ENCODE measurements at places on chromosomes 4 and X.

DNA sequence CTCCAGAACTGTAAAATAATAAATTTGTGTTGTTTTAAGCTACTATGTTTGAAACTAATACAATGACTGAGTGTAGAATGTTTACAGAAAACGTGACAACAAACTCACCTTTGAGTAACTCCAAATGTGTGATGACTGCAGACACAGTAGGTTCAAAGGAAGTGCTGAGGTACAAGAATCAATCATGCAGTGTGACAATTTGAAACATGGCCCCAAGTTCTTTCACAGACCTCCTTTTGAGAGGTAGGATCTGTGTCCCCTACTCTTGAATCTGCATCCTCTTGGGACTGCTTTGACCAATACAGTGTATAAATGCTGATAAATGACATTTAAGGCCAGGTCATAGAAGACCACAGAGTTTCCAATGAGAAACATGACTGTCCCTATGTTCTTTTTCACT is 667.7 kb upstream of the DIPK2B start:
- DNase-seq: no peak

DNA sequence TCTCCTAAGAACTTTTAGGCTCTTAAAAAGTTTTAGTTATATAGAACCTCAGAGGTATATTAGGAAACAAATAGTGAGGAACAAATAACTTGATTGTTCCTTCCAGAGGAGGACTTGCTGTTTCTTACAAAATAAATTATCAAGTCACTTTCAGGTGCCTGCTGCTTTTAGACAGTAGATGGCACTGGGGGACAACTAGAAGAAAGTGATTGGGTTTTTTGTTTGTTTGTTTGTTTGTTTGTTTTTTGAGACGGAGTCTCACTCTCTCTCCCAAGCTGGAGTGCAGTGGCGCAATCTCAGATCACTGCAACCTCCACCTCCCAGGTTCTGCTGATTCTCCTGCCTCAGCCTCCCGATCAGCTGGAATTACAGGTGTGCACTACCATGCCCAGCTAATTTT is 35.4 kb upstream of the CDKL5 start:
- DNase-seq: no peak

DNA sequence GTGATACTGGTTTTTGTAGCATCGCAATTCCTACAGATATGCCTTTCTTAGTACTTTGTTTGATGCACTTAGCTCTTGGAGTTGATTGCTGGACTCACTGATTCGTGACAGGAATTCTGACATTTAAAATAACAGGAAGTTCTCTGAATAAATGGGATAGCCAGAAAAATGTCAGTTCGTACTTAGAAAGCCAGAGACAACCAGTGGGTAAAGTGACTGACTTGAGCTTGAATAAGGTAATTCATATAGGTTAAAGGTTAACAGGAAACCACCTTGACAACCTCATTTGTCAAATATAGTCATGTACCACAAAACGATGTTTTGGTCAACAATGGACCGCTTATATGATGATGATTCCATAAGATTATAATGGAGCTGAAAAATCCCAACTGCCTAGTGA is 181.4 kb downstream of the RPA4 start:
- DNase-seq: no peak

- no peak for DNase-seq
These were observed 61.1 kb downstream of the IQCM start for GRCh38 chr4:149754526-149754925.

GRCh38 chr4:189767941-189768340 is 172.7 kb upstream of the FRG1 start:
- no peak for DNase-seq

- DNase-seq: no peak
These were observed 1.7 kb downstream of the SRD5A3 start for GRCh38 chr4:55347610-55348228.

- DNase-seq: no peak
These were observed 38.7 kb upstream of the GATB start for GRCh38 chr4:151799417-151800012.

DNA sequence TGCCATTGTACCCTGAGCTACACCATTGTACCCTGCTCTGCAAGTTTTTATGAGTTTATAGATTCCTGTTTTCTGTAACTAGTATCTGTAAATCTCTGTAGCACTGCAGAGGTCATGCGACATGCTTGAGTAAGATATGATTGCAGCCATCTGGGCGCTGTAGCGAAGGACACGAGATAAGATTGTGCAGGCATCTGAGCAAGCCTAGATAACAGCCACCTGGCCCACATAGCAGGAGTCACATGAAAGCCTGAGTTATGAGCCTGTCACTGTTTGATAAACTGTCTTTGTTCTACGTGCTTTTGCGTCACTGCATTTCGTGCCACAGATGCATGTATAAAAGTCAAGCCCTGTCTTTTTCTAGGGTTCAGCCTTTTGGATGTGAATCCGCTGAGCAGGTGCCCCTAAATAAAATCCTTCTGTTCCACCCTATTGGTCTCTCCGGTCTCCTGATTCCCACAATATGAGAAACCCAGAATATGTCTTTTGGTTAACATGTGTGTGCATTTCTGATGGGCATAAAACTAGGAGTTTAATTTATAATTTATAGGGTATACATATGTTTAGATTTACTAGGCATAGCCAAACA is 327.6 kb upstream of the MAOA start:
- no peak for DNase-seq

DNA sequence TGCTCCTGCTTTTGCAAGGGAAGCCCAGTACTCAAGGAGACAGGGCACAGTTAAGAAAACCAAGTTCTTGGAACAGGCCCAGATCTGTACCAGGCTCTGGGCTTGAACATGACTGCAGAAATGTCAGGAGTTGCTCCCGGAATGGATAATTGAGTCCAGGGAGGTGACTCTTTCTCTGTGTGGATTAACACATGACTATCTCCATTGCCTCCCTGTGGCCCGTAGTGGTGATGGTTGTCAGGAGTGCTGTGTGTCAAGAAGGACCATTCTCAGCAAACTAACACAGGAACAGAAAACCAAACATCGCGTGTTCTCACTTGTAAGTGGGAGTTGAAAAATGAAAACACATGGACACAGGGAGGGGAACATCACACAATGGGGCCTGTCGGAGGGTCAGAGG is 39.9 kb downstream of the CCKAR start:
- no peak for DNase-seq

GRCh38 chr4:140635606-140636005 is 66.8 kb upstream of the UCP1 start:
- no peak for DNase-seq

- DNase-seq: no peak
These were observed 83.9 kb upstream of the SPANXB1 start for GRCh38 chrX:140918398-140919038.

GRCh38 chr4:157372567-157372966 is 152.0 kb downstream of the GRIA2 start:
- no peak for DNase-seq

GRCh38 chrX:57453901-57454300 is 137.9 kb upstream of the ZXDB start:
- no peak for DNase-seq

GRCh38 chr4:92447255-92447905 is 143.6 kb downstream of the GRID2 start:
- no peak for DNase-seq

GRCh38 chr4:71257761-71258160 is 81.1 kb upstream of the SLC4A4 start:
- no peak for DNase-seq

DNA sequence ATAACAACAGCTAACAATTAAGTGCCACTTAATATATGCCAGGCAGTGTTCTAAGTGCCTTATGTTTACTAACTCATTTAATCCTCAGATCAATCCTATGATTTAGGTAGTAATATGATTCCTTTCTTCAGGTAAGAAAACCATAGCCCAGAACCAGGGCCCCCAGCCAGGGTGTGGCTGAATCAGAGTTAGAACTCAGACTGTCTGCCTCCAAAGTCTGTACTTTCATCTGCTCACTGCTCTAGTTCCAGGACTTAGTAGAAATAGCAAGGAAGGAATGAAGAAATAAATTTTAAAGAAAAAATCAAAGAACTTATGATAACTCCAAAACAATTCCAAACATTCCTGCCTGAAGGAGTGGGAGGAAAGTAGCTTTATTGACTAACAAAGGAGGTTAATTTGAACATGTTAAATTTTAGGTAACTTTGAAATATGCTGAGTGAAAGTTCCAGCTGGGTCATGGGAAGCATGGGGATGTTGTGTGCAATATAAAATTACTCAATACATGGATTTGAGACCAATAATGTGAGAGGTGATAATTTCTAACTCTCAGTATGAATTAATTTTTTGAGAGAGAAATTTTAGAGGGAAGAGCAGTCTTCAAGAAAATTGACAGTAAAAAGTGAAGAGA is 8.8 kb upstream of the ADH1C start:
- no peak for DNase-seq

- DNase-seq: no peak
These were observed 78.0 kb downstream of the PHOX2B start for GRCh38 chr4:41670530-41670929.

Data from stimulated activated CD8-positive, alpha-beta memory T cell treated with anti-CD3 and anti-CD28 coated beads, Interleukin-4, amount 100 ng/mL, for 4 hours (primary cell).